ENCODE measurements at places on chromosomes 2 and 18. TPM values are rescaled to one million over a fixed set of nuclear protein-coding genes. Genes with fewer than 3 reads are reported as not detected.

GRCh38 chr2:217964275-217965161 lies 38.3 kb downstream of the TNS1 start:
- DNase-seq: no peak

Gene TEX44
- not detected for total RNA-seq

DNA sequence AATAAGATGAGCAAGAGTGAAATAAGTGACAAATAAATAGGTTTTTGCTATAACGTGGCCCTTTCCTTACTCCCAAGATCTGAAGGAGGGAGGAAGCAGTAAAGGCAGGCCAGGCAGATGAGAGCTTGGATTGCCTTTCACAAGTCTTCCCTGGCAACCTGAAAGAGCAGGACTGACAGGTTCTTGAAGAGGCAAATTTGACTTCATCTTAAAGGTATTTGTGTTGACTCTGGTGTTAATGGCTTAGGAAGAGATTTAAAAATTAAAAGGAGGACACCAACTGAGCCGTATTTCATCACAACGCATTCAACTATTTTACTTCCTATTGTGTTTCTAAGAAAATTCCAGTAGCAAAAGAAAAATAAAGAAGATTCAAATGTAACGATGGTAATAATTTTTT lies 3.2 kb downstream of the STRN start:
- peak; percentile 12 for DNase-seq

- DNase-seq: no peak
Measured at GRCh38 chr2:196063773-196064172, 4.9 kb downstream of the DNAH7 start.

Gene CNGA3
- 6.4 TPM for total RNA-seq

DNA sequence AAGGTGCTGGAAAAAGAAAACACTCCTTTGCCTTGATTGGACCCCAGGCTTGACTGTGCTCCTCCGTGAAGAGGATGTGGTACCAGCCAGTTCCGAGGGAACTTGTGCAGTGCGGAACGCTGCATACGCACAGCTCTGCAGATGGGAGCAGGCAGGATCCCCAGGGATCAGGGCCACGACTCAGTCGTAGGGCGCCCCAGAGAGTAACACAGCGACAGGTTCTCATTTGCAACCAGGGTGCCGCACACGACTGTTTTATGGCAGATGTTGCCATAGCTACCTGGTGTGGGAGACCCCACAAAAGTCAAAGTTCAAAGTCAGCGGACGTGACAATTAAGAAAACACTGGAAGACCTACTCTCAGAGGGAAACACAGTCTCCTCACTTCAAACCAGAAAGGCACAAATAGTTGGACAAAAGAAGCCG lies 779 bp downstream of the MALL start:
- no peak for DNase-seq

GRCh38 chr2:36502081-36502480 lies 95.9 kb downstream of the FEZ2 start:
- no peak for DNase-seq

DNA sequence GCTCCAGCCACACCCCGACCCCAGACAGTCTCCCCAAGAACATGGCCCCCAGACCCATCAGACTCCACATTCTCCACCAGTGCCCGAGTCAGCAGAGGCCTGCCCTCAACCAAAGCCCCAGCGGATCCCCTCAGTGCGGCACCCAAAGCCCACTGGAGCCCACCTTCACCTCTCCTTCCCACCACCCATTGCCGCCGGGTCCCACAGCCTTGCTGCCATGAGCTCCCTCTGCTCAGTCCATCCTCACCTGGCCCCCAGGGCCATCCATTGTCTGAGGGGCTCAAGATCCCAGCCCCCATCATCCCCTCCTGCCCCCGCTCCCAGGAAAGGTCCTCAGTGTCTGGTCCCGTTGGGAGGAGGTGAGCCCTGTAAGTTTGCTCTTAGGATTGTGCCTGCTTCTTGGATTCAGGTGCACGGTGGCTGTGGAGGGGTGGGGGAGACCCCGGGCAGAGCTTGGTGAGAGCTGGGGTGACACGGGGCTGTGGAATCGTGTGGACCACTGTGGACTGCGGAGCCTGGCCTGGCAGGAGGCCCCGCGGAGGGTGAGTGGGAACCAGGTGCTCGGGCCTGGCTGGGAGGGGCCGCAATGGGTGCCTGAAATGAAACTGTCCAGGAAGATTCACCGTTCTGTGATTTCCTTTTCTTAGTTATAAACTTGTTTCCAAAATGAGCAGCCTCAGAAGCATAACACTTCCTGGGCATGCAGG lies 32.7 kb upstream of the GPC1 start:
- peak; percentile 8 for DNase-seq

- no peak for DNase-seq
Measured at GRCh38 chr2:63434024-63435001, 154.0 kb downstream of the WDPCP start.

Gene SP5
- not detected for total RNA-seq

Gene LTBP1
- 32.1 TPM for total RNA-seq

Gene THADA
- total RNA-seq: 33.5 TPM

DNA sequence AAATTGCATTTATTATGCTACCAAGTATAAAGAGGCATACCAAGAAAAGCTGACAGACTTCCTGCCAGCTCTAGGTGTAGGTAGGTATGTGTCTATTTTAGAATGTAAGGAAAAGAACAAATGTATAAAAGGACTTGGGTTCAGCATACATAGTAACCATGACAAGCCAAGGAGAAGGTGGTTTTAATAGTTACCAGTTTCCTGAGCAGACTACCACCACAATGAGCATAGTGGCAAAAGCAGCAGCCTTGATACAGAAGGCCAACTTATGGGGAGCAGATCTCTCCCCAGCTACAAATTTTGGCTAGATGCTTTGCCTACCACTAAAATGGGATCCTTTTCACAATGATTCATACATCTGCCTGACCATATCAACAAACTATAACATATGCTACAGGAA lies 34.5 kb downstream of the METTL8 start:
- DNase-seq: no peak

GRCh38 chr2:31251851-31252250 lies 17.9 kb downstream of the EHD3 start:
- DNase-seq: no peak

DNA sequence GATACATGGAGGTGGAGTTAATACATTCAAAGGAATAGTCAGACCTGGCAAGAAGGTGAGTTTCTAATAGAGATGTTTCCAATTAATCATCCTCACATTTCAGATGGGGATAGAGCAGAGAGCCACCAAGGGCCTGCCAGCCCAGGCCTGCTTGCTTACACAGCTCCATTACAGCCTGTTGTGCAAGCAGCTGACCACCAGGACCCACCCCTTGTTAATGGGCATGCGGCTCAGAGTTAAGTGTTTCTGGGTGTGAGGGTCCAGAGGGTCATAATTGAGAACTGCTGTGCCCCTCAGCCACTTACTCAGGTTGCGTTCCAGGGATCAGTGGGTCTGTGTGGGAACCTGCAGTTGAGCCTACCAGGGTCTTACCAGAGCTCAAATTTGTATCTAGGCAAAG lies 199.8 kb downstream of the AGPS start:
- DNase-seq: no peak

Gene DUSP19
- 3.5 TPM for total RNA-seq

GRCh38 chr2:16022548-16023240 lies 82.3 kb downstream of the MYCN start:
- DNase-seq: no peak

DNA sequence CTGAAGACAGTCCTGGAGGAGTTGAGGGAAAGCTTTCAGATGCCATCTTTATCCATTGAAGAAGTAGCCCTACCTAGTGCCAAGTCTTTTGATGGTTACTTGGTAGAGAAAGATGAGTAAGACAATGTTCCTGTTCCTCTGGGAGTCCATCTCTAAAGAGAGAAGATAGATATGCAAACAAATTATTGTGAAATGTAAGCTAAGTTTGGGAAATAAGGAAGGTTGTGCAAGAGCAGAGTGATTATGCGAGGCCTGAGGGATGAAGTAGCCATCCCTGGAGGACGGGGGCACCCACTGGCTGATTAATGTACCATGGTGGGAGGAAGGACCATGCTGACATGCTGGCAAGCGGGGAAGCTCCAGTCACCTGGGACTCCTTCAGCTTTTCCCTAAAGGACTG lies 994 bp upstream of the DTNA start:
- DNase-seq: no peak

- no peak for DNase-seq
Measured at GRCh38 chr2:242075168-242075567, 205.6 kb downstream of the RTP5 start.

Gene M1AP
- total RNA-seq: not detected

GRCh38 chr2:233597522-233597921 lies 19.9 kb upstream of the UGT1A8 start:
- DNase-seq: no peak

- no peak for DNase-seq
Measured at GRCh38 chr2:50872543-50872942, 159.4 kb downstream of the NRXN1 start.

DNA sequence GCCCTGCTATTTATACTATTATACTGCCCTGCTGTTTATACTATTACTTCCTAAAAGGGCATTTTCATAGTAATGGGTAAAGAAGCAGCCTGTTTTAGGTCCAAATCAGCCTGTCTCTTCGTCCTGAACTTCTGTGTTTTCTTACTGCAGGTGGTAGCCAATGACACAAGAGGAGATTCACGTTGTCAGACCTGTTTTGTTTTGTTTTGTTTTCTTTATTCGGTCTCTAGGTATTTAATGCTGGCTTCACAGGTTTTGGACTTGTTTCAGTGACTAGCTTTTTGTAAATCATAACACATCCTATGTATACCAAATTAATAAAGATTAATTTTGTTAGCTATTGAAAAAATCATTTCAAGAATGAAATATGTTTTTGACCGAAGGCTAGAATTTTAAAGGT lies 116.4 kb downstream of the MAP3K20 start:
- no peak for DNase-seq

Gene TGFA
- total RNA-seq: 14.2 TPM

DNA sequence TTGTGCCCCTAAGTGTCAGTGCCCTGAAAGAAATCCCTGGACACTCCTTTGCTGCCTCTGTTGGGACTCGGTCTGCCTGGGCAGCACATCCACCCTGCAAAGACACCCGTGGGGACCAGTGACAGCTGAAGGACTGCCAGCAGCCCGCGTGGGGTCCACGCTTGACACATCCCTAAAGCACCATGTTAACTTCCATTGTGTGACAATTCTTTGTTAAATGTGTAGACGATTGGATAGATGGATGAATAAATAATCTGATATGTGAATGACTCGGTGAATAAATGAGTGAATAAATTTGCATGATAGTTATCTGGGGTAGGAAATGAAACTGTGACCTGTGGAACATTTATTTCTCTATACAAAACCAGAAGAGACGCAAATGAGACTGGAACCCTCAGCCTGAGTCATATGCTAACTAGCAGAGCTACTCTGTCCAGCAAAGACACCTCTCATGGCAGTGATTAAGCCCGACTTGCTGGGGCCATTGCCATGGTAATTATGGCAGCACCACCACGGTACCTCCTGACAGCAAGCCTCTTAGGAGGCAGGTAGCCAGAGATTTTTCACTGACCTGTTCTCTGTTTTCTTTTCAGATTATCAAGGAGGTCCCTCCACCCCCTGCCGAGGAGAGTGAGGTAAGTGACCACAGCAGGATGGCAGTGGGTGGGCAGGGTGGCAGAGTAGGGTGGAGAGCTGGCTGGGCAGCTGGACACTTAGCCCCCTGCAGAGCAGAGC lies 156.8 kb downstream of the ANTXR1 start:
- no peak for DNase-seq

Gene DNAJC5G
- not detected for total RNA-seq

GRCh38 chr2:172673056-172673683 lies 62.5 kb upstream of the RAPGEF4 start:
- peak; percentile 63 for DNase-seq

Gene SEMA4F
- total RNA-seq: 30.1 TPM

GRCh38 chr2:127423880-127424279 lies 5.7 kb downstream of the PROC start:
- DNase-seq: no peak

DNA sequence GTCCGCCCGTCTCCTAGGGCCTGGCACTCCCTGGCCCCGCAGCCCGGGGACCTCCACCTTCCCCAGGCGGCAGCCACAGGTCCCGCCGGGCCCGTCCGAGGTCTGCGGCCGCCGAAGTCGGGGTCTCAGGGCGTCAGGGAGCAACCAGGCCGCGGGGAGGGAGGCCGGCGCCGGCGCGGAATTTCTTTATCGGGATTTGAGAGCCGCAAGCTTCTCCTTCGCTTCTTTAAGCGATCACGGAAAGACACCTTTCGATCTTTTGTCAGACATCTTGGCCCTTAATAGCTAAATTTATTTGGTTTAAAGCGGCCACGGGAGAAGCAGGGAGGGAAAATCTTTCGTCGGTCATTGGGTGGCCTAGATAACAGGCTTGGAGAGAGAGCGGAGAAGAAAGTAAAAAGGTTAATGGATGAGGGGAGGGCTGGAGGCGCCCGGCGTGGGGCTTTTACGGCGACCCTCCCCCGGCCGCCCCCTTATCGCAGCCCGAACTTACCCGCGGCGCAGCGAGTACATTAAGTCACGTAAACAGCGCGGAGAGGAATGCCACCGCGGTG lies 4.3 kb upstream of the GATA6 start:
- DNase-seq: no peak

Gene NETO1
- not detected for total RNA-seq

GRCh38 chr2:236121546-236121945 lies 46.6 kb downstream of the GBX2 start:
- DNase-seq: no peak

DNA sequence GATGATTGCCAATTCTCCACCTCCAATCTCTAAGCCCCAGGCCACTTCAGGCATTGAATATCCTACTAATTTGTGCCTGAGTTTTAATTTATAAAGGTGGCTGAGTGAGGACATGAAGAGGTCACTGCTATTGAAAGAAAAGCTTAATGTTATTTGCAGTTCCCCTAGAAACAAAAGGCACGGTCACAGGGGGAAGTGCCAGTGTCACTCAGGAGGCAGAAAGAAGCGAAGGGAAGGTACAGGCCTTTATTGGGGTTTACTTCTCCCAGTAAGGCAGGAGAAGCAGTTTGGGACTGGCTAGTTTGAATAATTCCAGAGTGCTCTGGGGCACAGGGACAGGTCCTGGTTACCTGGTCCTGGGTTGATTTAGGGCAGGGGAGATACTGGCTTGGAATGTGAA lies 1.7 kb upstream of the ABHD1 start:
- DNase-seq: no peak

Gene HOXD8
- not detected for total RNA-seq

GRCh38 chr2:16409849-16410248 lies 255.8 kb downstream of the CYRIA start:
- DNase-seq: no peak

- no peak for DNase-seq
Measured at GRCh38 chr2:66001538-66001937, 433.4 kb upstream of the MEIS1 start.

GRCh38 chr2:216621292-216621691 lies 11.9 kb upstream of the IGFBP2 start:
- peak; percentile 46 for DNase-seq

Data from stomach (tissue), 19 donors.